ENCODE measurements at places on chromosomes 3 and 15.

GRCh38 chr15:82651708-82652107 is 4.5 kb upstream of the CPEB1 start:
- no peak for DNase-seq

DNA sequence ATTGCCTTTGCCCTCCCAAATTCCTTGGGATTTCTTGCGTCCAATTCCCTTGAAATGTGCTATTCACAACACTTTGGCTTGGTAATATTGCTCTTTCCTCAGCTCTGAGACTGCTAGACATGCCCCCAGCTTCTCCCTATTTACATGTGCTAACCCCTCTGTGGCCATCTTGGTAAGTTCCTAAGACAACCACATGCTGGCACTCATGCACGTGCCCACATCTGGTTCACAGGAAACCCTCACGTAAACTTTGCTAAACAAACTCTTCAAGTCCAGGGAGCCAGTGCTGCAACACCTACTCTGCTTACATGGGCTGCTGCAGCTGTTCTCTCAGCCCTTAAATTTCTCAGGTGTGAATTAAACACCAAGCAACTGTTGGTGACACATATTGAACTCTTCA is 121.8 kb downstream of the ADAMTSL3 start:
- no peak for DNase-seq

DNA sequence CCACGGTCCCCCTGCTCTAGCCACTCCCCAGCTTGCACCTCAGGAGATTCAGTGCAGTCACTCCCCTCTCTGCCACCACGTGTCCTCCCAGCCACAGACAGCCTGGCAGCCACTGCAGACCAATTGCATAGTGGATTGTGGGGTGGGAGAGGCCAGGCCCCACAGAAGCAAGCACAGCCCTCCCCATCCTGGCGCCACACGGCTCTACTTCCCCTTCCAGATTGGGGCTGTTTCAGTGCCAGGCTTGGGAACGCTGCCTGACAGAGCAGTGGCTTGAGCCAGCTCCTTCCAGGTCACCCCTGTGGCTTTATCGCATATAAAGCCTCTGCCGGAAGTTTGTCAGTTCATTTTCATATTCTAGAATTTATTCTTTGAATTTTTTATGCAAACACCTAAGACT is 90.7 kb downstream of the TMEM266 start:
- DNase-seq: peak; percentile 62

- DNase-seq: no peak
These were observed 81.9 kb downstream of the MECOM start for GRCh38 chr3:169581633-169582032.

DNA sequence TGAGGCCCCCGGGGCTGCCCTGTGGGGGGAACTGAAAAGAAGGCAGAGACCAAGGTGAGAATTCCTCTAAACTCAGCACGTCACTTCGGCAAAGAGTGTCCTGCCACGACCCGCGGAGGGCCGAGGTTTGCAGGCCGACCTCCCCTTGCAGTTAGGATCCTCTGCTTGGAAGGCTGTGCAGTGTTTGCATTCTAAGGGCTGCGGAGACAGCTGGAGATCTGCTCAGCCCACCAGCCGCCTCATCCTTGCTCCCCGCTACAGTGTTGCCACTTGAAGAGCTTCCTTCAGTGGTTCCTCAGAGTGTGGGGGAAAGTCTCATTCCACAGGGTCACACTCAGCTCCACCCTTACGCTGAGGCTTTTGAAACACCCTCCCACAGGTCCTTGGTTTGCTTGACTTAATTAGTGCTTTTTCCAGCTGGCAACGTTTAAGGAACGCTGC is 10.8 kb downstream of the SLC51A start:
- DNase-seq: no peak

- no peak for DNase-seq
These were observed 12.4 kb upstream of the LTF start for GRCh38 chr3:46477145-46477544.

- no peak for DNase-seq
These were observed 19.4 kb downstream of the RIOX2 start for GRCh38 chr3:97952872-97953271.

- DNase-seq: no peak
These were observed 70.1 kb upstream of the SGO1 start for GRCh38 chr3:20256144-20256543.

- no peak for DNase-seq
These were observed 33.1 kb downstream of the RNU5B-1 start for GRCh38 chr15:65337436-65338070.

DNA sequence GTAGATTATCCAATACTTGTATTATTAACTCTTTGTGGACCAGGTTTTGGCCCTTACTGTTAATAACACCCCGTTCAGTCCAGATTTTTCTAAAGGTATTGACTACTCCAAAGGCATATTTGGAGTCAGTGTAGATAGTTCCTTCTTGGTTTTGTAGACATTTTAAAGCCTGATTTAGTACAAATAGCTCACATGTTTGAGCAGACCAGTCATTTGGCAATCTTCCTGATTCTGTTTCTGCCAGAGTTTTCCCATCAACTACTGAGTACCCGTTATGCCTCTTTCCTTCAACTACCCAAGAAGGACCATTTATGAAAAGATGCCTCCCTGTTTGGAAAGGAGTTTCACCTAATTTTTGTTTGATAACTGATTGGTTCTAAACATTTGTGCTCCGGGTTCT is 82.0 kb downstream of the CHCHD4 start:
- DNase-seq: no peak

GRCh38 chr3:38468765-38469164 is 15.1 kb downstream of the ACVR2B start:
- no peak for DNase-seq
